Peyer's patch (tissue), 4 donors: ENCODE measurements at places on chromosomes 3 and 15.
A peak's percentile ranks its signal among the peaks of the same experiment; 100 is the strongest.

DNA sequence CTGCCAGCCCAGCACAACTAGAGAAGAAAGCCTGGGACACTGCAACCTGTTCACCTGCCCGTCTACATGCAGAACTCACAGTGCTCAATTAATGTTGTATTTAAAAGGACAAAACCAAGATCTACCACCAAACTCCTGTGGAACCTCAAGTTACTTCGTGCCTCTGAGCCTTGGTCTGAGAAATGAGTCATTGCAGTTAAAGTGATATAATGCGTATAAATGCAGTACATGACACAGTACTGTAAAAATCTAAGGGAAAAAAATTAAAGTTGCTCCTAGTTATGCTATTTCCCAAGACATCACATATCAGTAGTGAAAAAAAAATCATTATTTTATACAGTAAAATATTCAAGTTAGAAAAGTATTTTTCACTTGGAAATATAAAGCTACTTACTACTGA is 138.9 kb downstream of the ZIC4 start:
- DNase-seq, result no peak

DNA sequence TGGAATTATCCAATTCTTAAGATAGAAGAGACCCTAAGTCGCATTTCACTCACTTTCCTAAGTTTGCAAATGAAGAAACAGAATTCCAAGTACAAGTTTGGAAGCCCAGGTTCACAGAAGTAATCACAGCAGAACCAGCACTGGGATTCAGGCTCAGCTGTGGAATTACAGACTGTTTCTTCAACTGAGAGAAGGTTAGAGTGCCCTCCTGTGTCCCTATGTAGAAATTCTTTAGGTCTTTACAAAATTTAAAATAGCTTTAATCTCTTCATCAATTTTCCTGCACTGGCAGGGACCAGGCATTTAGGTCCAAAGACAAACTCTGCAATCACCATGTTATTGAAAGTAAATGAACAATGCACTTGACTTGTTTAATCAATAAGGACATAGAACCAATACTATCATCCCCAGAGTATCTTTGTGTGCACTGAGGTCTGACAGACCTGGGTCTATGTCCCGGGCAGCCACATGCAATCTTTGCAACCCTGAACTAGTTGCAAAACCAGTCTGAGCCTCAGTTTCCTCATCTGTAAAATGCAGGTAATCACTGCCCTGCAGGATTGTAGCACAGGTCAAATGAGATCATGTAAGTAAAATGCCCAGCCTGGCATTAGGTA is 96.3 kb upstream of the ZBED2 start:
- DNase-seq, result no peak

GRCh38 chr15:63509955-63510940 is 5.9 kb downstream of the USP3 start:
- DNase-seq, result no peak

GRCh38 chr3:134460965-134461364 is 24.8 kb downstream of the ANAPC13 start:
- DNase-seq, result no peak

DNA sequence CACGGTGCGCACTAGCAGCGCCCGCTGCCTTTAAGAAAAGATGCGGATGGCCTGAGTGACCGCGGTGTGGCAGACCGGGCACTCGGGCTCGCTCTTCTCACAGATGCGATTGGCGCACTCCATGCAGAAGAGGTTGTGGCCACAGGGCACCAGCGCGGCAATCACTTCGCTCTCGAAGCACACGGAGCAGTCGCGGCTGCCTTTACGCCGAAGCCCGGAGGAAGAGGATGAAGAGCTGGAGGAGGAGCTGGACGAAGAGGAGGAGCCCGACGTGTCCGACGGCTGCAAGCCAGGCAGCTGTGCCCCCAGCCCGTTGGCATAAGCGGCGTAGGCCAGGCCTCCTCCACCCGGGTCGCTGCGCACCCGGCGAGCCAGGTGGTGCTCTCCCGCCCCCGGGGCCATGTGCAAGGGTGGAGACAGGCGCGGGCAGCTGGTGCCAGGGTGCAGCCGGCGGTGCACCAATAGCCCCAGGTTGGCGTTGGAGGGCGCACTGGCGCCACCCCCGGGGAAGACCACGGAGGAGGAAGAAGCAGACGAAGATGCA is 2.6 kb downstream of the MEX3B start:
- no peak for DNase-seq

GRCh38 chr3:128349963-128350599 is 116.6 kb downstream of the DNAJB8 start:
- DNase-seq, result peak; percentile 37

GRCh38 chr15:63860555-63860954 is 26.8 kb upstream of the HERC1 start:
- no peak for DNase-seq

DNA sequence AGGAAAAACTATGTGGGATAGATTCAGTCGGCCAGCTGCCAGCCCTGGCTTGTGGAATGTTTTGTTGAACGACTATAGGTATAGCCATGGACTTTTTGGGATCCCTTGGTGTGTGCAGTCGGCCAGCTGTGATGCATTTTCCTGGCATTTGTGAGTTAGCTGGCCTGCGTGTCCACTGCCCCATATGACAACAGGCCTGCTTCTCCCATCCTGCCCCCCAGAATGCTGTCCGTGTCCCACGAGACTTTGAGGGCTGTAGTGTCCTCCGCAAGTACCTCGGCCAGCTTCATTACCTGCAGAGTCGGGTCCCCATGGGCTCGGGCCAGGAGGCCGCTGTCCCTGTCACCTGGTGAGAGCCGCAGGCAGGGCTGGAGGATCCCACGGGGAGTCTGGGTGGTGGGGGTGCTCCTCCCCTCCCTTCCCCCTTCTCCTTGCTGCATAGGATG is 23.6 kb downstream of the PTPN23 start:
- no peak for DNase-seq

GRCh38 chr3:105729667-105730066 is 139.1 kb downstream of the CBLB start:
- no peak for DNase-seq

GRCh38 chr3:106191913-106192312 is 323.1 kb upstream of the CBLB start:
- DNase-seq, result no peak

GRCh38 chr3:108036401-108036800 is 54.4 kb downstream of the CD47 start:
- no peak for DNase-seq

DNA sequence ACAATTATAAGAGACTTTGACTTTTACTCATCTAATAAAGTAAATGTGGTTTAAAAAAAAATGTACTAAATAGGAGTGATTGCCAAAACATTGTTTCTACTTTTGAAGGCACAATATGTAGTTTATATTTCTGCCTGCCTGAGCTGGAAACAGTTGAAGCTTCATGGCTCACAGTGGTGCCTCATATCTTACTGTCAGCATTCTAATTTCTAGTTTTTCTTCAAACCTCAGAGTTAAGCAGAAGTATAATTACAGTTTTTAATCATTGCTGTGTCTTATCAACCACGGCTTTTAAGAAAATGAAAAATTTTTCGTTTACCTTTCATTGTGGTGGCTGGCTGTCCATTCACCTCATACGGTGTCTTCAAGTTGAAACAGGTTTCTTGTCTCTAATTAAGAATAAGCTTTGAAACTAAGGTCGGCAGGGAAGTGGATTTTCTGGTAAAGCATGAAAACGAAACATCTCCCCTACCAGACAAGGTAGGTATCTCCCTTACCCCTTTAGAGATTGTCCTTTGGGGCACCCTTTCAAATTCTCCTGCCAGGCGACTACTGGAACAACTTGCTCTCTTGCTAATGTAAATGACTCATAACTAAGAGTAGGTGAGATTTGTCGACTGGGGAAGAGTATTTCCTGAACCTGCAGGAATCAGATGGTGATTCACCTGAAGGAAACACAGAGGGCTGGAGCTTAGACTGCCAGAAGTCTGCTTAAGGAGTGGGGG is at the start of gene GPR87:
Gene GPR87, minus strand, starts transcription at position 554 of the 725 bp plus-strand sequence. CDS start 16,720 bp downstream, outside the sequence.
- no peak for DNase-seq

DNA sequence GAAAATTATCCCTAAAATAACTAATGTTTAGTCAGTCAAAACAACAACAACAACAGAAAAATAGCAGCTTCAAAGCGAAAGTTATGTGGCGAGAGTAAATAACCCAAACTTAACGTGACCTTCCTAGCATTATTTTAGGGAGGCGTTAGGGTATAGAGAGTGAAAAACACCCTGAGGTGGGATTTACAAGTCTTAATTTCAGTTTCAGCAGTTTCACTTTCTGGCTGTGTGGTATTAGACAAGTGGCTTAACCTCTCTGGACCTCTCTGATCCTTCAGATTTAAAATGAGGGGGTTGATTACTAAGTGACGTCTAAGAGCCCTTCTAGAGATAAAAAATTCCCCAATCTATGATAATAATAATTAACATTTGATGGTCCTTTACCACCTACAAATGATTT is 291.2 kb downstream of the ZBTB20 start:
- no peak for DNase-seq

- DNase-seq, result no peak
Observed at GRCh38 chr3:123909785-123910184, 25.7 kb upstream of the MYLK start.

DNA sequence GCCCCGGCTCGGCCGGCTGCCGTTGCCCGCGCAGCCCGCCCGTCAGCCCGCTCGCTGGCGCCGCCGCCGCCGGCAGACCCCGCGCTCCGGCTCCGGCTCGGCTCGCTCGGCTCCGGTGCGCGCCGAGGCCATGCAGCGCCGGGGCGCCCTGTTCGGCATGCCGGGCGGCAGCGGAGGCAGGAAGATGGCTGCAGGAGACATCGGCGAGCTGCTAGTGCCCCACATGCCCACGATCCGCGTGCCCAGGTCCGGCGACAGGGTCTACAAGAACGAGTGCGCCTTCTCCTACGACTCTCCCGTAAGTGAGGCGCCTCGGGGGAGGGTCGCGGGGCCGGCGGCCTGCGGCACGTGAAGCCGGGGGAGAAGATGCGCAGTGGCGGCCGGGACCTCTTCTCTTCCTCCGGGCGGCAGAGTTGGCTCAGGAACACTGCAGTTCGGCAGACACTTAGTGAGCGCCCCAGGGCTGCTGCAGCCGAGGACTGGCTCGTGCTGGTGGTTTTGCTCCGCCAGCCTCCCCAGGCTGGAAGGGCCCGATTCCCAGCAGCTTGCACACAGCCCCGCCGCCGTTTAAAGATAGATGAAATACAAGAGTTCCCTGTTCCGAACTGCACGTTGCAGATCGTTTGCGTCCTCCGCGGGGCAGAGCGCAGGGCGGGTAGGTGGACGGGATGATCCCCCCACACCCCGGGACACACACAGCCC is 407 bp downstream of the USP13 start:
- DNase-seq, result peak; percentile 82
